ENCODE measurements at places on chromosomes 5 and 9. TPM values are rescaled to one million over a fixed set of nuclear protein-coding genes. Genes with fewer than 3 reads are reported as not detected.

DNA sequence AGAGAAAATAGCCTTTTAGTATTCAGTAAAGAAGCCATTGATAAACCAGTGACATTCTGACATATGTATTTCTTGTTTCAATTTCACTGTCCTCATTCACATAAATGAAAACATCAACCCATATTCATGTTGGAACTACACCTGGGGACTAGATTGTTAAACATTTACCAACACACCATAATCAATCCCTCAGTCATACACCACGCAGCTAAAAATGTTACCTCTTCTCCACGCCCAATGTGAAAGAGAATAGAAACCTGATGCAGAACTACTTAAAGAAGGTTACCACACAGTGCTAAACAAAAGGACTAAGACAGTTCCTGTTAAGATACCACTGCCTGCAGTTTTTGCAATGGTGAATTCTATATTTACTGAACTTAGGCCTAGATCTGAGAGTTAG, 518.9 kb downstream of the PRELID2 start:
- no peak for DNase-seq

DNA sequence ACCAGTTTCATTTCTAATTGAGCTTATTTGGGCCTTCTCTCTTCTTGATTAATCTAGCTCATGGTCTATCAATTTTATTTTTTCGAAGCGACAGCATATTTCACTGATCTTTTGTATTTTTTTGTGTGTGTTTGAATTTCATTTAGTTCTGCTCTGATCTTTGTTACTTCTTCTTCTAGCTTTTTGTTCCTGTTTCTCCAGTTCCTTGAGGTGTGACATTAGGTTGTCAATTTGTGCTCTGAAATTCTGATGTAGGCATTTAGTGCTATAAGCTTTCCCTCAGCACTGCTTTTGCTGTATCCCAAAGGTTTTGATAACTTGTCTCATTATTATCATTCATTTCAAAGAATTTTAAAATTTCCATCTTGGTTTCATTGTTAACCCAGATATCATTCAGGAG, 67.3 kb downstream of the STRBP start:
- DNase-seq, result no peak

- DNase-seq, result no peak
These were observed 160.6 kb downstream of the CCDC192 start for GRCh38 chr5:127863610-127864395.

DNA sequence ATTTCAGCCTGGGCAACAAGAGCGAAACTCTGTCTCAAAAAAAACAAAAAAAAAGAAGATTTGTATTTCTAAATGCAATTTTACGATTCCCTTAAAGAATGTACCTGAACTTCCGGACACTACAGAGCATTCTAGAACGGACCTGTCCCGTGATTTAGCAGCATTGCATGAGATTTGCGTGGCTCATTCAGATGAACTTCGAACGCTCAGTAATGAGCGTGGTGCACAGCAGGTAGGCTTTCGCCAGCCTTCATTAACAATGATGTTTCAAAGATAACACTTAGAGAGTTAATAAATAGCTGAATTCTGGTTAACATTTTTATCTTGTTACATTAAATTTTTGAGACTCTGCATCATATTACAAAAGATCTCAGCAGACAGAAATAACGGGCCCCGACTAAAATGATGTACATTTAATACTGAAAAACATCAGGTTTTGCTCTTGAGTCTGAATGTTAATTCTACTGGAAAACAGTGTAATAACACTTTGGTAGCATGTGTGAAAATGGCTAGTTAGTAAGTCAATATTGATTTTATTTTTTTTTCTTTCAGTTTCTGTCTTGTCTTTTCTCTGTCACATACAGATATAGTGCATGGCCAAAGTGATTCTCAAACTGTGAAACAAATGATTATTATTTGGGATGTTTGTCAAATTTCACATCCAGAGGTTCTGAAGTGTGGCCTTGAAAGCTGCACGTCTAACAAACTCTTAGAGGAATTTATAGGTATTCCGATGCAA, 23.3 kb downstream of the CCNH start:
- no peak for DNase-seq

- DNase-seq, result no peak
These were observed 89.8 kb downstream of the CDH6 start for GRCh38 chr5:31283326-31283725.

DNA sequence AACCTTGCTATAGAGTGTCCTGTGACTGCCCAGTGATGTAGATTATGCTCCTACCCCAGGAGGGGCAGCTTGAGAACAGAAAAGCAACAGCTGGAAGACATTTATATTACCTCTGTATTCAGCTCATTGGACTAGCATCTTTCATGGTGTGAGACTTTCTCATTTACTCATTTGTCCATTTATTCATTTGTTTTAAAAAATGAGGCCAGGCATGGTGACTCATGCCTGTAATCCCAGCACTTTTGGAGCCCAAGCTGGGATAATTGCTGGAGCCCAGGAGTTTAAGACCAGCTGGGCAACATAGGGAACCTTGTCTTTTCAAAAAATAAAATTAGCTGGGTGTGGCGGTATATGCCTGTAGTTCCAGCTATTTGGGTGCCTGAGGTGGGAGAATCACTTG, 130.0 kb upstream of the LHFPL2 start:
- no peak for DNase-seq

- peak; percentile 67 for DNase-seq
These were observed 59.9 kb downstream of the ZFAND5 start for GRCh38 chr9:72305102-72305546.

- DNase-seq, result no peak
These were observed 3.4 kb downstream of the RPL37 start for GRCh38 chr5:40831346-40832210.

DNA sequence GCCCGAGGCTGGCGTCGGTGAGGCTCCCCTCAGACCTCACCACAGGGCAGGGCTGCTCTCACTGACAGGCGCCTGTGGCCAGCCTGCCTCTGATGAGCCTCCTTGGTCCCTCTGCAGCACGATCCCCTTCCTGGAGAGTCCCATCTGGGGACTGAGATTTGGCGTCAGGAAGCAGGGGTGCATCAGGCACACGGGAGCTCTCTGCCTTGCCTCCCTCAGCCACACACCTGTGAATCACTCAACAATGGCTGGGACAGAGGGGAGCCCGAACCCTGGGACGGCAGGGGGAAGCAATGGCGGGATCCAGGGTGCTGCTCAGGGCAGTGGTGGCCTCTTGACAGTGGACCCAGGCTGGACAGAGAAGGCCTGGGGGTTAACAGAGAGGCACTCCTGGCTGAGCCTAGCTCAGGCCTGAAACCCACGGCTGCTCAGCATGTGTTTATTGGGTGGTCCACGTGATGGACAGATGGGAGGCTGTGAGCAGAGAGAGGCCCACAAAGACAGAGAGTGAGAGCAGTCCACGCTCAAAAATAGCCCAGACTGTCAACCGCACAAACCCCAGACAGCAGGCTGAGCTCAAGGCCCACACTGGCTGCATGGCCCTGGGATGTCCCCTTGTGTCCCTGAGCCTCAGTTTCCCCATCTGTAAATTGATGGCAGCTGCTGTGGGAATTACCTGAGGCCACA, 11.9 kb downstream of the RASGEF1C start:
- peak; percentile 41 for DNase-seq

GRCh38 chr5:39513236-39513635, 88.5 kb upstream of the DAB2 start:
- DNase-seq, result no peak

GRCh38 chr9:130482463-130482862, 37.7 kb downstream of the ASS1 start:
- DNase-seq, result no peak

DNA sequence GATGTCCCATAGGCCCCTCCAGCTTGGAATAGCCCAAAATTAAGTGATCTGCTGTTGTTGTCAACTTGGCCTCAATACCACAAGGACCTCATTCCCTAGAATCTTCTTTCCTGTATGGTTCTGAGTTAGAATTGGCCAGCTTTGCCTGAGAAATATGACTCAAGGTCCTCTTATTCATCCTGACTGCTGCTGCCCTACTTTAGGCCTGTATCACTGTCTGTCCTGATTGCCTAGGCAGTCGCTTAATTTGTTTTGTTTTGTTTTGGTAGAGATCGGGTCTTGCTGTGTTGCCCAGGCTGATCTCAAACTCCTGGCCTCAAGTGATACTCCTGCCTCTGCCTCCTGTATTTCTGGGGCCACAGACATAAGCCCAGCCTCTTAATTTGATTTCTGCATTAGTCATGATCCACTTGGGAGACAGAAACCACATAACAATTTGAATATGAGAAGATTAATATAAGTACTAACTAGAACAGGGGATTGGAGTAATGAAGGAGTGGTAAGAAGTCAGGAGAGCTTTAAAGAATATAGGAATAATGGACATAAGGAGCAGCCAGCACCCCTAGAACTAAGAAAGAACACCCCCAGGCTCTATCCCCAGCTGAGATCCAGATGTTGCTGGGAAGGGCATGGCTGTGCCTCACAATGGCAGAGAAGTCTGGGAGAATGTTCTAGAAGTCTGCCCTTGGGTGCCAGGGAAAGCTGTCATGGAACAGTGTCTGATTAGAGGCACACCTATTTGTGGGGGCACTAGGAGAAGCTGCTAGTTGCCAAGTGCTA, 4.6 kb downstream of the TEX53 start:
- DNase-seq, result no peak

DNA sequence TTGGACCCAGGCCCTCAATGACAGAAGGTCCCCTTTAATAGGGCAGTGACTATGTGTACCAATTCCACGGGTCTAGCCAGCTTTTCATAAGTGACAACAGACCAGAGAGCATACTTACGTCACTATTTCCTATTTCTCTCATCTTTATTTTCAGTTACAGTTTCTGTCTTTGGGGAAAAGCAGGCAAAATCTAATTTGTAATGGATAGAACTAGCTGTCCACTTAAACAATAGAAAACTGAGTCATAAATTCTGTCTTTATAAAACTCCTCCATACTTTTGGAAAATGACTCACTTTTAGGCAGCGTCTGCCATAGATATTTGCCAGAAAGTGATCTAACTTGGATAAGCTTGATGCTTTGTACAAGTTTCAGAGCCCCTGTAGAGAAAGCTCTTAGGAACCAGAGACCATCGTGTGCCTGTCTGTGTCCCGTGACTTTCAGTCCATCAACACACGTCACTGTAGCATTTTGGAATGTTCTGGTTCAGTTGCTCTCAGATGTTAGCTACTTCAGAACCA, 101.9 kb downstream of the F2RL2 start:
- no peak for DNase-seq

RPL12 gene
- total RNA-seq, result 2,182 TPM

NOTCH1 gene
- 33.3 TPM for total RNA-seq

IRX4 gene
- total RNA-seq, result 17.9 TPM

NOL6 gene
- total RNA-seq, result 53.9 TPM

SPINK7 gene
- not detected for total RNA-seq

LRRC19 gene
- not detected for total RNA-seq

MTRR gene
- total RNA-seq, result 31.2 TPM

DOCK8 gene
- total RNA-seq, result 0.41 TPM

RMRP gene
- 10,629 TPM for total RNA-seq
